ENCODE measurements at places on chromosomes 16 and 17.

DNA sequence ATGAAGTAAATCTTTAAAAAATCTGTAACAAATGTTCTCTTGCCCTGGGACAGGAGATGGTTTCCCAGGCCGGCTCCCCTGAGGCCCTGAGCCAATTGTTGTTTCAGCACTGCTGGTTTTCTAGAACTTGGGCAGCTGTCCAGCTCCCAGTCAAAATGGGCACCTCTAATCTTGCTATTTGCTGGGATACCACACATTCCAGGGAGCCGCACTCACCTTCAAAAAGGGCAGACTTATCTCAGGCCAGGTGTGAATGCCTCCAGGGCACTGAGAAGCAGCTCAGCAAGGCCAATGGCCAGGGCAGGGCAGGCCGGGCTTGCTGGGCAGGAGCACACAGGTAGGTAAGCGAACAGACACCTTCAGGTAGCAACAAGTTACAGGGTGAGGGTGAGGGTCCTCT is 24.4 kb downstream of the TRIM16 start:
- no peak for DNase-seq

DNA sequence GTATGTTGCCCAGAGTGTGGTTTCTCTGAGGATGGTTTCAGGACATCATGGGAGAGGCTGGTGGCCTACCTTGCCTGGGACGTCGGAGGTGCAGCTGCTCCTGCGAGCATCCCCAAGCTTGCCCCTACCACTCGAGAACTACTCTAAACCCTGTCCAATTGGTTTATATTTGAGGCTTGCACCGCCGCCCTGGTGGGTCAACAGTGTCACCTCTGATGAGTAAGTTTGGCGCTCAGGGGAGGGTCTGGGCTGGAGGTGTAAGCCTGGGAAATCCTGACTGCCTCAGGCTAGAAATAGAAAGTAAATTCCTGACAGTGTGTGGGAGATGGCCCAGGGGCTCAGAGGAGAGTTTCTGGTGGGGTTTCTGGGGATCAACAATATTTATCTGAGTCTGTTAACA is 48.2 kb downstream of the CCDC42 start:
- DNase-seq = no peak

DNA sequence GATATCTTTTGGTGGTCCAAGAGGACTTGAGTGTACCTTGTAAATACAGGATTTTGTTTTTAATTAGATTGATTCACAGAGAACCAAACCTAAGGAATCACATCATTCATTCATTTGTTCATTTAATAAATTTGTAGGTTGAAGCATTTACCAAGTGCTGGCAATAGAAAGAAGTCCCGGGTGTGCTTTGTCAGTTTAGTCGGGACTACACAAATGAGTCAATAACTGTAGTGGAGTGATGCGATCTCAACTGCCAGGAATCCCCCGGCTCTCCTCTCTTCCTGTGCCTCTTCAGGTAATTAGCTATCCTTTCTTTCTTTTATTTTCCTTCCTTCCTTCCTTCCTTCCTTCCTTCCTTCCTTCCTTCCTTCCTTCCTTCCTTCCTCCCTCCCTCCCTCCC is 1.4 kb upstream of the WWOX start:
- DNase-seq = peak; percentile 82

GRCh38 chr17:3963237-3964201 is 718 bp downstream of the ATP2A3 start:
- DNase-seq = peak; percentile 55

DNA sequence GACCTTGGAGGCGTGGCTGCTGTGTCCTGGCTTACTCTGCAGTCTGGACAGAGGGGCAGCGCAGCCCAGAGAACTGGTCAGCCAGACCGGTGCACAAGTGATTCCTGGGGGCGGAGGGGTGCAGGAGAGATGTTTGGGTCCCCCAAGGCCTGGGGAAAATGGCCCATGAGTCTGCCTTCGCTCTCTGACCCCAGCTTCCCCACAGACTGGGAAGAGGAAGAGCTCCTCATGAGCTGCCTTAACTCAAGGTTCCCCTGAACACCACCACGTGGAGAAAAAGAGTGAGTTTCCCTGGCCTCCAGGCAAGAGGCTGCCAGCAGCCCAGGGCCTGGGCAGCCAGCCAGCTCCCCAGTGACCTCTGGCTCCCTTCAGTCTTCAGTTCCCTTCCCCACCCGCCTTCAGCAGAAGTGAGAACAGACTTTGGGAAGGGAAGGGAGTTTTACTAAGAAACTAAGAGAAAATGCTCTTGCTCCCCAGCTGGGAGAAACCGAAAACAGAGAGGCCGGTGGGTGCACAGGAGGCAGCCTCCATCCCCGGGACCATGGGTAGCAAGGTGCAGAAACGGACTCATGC is 2.0 kb upstream of the C17orf99 start:
- DNase-seq = no peak

DNA sequence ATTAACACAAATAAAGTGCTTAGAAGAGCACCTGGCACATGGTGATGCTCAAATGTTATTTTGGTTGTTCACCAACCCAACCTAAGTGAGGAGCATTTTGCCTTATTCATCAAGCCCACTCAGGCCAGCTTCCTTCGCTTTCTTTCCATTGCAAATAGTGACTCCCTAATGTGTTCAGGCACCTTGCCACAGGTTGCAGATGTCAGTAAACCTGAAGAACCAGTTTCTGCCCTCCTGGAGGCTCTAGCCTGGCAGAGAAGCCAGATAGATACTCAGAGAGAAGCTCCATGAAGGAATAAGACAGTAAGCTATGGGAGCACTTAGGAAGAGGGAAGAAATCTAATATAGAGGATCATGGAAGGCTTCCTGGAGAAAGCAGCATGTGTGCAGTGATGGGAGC is 23.9 kb downstream of the GPR139 start:
- no peak for DNase-seq

GRCh38 chr17:72879877-72880276 is 212.6 kb downstream of the SLC39A11 start:
- no peak for DNase-seq

DNA sequence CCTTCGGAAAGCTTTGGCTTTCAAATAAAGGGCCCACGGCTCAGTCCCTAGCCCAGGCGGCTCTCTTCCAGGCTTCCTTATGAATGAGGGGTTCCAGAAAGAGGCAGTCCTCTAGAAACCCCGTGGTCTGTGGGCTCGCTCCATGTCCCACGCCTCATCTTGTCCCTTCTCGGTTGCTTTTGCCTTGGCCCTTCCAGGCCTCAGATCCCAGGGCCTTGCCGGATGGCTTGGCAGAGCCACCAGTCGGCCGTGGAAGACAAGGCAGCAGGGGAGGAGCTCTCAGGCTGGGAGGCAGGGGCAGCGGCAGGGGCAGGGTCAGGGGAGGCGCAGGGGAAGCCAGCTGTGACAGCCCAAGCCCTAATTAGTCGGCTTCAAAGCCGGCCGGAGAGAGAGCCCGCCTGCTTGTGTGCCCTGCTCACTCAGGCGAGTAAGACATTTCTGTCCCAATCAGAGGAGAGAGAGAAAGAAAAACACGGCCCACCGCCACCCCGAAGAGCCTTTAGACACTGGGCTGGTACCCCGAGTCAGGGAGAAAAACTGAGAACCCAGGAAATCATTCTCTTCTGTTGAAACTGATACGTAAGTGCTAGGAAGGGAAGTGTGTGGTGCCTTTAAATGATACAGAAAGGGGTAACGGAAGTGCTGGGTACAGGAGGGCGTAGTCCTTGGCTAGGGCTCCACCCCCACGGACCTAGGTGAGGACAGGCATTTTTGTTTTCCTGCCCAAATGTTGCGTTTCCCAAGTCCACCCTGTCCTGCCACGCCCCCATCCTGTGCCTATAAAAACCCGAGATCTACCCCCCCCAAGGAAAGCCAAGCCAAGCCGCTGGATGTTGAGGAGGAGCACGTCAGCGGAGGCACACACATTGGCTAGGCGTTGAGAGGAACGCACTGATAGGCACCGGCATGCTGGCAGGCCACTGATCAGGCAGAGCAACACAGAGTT is 27.8 kb upstream of the MEIOC start:
- DNase-seq = no peak

GRCh38 chr17:44774271-44775135 is 15.7 kb downstream of the ADAM11 start:
- peak; percentile 90 for DNase-seq

DNA sequence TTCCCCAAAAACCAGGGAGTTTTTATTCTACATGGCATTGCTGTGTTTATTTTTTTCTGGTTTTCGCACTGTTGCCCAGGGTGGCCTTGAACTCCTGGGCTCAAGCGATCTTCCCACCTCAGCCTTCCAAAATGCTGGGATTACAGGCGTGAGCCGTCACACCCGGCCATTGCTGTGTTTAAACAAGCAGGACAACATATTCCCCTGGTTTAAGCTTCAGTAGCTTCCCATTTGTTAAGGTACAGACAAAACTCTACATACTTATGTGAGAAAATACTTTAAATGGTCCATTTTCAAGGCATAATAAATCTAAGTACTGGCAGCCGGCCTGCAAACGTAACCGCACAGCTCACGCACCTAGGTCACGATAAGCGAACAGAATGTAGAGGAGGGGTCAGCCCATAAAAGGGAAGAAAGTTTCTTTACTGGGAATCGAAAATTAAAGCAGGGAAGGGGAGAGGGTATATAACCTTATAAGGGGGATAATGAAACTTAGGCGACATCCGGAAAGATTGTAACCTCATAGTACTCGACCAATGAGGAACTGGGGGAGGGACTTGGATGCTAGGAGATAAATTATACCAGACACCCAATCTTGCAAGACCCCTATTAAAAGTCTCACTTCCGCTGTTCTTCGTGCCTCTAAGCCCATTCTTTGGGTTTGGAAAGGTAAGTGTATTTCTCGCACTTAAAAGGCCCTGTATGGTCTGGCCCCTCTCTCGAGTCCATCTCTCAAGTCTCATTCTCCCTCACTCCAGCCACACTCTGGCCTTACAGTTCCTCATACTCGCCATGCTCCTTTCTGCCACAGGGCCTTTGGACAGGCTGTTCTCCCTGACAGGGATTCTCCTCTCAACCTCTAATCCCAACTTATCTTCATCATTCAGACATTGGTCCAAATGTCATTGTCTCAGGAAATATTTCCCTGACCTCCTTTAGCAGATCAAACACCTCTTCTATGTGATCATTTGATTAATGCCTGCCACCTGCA is 59.2 kb downstream of the TEX14 start:
- no peak for DNase-seq

DNA sequence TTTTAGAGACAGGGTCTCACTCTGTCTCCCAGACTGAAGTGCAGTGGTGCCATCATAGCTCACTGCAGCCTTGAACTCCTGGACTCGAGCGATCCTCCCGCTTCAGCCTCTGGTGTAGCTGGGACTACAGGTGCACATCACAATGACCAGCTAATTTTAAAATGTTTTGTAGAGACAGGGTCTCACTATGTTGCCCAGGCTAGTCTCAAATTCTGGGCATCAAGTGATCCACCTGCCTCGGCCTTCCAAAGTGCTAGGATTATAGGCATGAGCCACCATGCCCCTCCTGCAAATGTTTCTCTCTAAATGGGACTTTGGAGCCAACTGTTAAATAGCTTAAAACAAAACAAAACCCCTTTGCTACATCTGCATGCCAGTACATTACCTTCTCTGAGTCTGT is 82.2 kb upstream of the BRD7 start:
- DNase-seq = no peak

DNA sequence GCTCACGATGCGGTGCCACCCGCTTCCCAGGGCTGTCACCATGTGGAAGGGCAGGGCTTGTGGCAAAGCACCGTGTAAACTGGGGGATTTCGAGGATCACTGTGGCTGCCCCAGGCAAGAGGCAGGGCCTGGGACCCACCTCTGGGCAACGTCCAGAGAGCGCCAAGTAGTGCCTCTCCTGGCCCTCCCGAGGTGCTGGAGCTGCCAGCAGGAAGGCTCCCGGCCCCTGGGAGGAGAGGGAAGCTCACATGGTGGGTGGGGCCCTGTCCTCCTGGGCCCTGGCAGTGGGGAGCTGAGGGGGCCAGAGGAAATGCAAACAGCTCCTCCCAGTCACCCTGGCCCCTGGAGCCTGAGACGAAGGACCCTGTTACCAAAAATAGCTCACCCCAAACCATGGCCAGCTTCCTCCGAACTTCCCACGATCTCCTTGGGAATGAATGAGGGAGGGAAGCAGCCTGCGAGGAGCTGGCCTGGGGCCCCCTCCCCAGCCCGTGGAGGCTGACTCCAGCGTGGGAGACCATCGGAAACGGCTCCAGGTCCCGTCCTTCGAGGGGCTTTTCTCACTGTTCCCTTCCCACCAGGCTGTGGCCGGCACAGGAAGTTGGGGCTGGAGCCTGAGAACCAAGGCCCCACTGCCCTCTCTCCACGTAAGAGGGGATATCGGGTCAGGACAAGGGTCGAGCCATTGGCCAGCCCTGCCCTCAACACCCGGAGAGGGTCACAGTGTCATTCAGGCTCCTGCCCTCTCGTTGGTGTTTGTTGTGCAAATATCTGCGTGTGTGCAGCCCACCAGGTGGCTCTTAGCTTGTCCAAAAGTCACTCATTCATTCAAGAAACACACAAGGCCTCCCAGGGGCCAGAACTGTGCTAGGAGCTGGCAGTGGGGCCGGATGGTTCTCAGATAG is 17.7 kb downstream of the VASN start:
- DNase-seq = no peak

DNA sequence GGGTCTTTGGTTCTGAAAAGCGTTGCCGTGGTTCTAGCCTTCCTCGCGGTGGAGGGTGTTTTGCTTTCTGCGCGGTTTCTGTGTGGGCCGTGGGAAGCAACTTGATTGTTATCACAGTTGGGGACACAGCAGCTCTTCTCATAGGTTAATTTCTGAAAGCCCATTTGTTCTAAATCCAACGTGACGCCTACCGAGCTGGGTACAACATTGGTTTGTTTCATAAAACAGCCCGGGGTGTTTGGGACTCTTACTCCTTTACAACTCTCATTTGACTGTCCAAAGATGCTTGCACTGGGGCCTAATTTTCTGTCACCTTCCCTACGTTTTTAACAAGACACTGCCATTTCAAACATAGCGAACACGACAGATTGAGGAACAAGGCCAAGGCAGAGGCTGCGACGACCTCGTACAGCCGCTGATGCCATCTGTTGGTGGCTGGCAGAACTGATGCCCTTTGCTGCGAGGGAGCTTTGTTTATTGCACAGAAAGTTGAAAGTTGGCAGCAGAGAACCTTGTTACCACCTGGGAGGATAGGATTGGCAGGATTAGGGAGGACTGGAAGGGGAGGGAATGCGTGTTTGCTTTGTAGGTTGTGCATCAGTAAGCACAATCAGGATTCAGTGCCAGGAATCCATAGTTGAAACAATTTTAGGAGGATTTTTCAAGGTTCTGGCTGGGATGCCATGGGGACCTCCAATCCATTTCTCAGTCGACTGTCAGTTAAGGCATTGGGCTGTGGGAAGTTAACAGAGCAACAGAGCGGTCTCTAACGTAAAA is 98.3 kb downstream of the PITPNC1 start:
- peak; percentile 84 for DNase-seq
